AG20443 (cell line): ENCODE measurements at places on chromosomes 2 and 18.

GRCh38 chr2:80185091-80185490 lies 119.5 kb downstream of the LRRTM1 start:
- no peak for DNase-seq

DNA sequence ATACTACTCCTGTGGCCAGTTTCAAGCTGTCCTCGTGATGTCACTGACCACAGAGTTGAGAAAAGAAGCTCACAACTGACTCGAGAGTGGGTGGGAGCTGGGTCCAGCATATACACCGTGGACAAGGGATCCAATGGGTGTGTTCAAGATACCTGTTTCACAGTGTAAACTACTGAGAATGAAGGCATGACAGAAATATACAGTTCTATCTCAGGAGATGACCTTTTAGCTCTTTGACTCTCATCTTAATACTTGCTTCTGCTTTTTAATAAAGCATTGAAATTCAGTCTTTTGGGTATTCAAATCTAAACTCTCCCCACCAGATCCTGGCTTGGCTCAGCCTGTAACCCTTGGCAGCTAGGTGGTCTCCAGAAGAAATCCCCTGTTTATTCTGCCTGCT lies 130.1 kb downstream of the MAP2 start:
- DNase-seq = no peak

- no peak for DNase-seq
Observed at GRCh38 chr2:119645173-119645855, 33.7 kb upstream of the TMEM177 start.

DNA sequence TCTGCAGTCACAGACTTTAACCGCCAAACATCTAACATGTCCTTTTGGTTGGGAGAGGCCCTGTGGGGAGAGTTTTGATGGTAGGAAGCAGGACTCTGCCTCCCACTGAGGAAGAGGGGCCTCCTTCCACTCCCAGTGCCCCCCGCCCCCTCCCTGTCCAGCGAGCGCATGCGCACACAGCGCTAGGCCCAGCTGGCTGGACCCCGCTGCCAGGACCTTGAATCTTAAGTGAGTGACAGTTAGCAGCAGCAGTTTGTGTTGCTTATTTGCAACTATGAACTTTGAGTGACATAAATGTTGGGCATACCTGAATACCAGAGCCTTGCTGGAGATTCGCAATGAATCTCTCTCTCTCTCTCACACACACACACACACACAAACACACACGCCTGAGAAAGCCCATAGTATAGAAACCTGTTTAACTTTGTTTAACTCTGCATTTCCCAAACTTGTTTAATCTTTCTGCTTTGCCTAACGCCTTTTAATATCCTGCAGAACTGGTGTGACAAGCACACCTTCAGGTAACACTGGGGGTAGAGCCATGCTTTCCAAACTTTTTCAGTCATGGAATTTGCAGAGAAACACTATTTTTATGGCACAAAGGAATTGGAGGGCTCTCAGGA lies 134.6 kb upstream of the SMAD2 start:
- no peak for DNase-seq

GRCh38 chr2:181176540-181176939 lies 196.1 kb downstream of the UBE2E3 start:
- DNase-seq = no peak

DNA sequence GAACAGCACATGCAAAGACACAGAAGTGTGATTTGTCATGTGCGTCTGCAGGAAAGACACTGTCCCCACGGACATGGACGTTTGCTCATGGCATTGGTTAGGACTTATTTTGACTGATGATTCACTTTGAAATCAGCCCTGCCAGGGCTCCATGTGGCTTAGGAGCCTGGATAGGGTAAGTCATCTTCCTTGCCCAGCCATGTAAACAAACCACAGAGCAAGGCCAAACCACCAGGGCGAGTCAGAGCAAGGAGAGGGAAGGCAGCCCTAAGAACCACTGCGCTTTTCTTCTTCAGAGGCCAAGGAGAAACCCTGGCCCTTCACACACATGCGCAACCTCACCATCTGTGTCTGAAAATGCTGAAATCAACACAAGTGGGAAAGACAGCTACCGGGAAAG lies 88.8 kb downstream of the GFPT1 start:
- peak; percentile 91 for DNase-seq

GRCh38 chr2:134704173-134704572 lies 14.6 kb downstream of the TMEM163 start:
- DNase-seq = no peak

- DNase-seq = peak; percentile 16
Observed at GRCh38 chr2:72457801-72458516, 310.3 kb upstream of the CYP26B1 start.

GRCh38 chr18:62434798-62435197 lies 88.0 kb upstream of the ZCCHC2 start:
- no peak for DNase-seq

DNA sequence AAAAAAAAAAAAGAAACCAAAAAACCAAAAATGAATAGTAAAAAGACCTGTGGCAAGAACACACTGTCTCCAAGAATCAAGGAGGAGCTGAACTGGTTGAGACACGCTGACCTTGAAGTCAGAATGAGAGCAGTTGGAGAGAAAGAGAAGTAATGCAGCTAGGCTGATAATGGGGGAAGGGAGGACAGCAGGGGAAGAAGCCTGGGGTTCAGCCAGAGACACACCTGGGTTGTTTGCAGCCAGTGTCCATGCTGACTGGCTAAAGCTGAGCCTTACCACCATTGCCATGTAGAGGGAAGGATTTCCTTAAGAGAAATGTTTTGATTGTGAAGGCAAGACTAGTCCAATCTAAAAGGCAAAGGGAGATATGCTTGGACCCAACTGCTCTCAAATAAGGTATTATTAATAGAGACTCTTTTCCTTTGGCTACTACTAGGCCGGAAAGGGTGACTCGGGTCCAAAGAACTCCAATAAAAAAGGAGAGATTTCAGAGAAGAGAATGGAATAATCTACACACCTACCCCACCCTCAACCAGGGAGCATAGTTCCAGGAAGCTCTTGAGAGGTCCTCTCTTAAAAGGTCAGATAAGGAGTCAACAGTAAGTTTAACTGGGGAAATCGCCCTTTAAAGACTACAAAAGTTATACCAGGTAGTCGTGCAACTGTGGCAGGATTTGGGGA lies 25.2 kb upstream of the REL start:
- no peak for DNase-seq

GRCh38 chr2:7837237-7837760 lies 844.6 kb upstream of the ID2 start:
- no peak for DNase-seq

DNA sequence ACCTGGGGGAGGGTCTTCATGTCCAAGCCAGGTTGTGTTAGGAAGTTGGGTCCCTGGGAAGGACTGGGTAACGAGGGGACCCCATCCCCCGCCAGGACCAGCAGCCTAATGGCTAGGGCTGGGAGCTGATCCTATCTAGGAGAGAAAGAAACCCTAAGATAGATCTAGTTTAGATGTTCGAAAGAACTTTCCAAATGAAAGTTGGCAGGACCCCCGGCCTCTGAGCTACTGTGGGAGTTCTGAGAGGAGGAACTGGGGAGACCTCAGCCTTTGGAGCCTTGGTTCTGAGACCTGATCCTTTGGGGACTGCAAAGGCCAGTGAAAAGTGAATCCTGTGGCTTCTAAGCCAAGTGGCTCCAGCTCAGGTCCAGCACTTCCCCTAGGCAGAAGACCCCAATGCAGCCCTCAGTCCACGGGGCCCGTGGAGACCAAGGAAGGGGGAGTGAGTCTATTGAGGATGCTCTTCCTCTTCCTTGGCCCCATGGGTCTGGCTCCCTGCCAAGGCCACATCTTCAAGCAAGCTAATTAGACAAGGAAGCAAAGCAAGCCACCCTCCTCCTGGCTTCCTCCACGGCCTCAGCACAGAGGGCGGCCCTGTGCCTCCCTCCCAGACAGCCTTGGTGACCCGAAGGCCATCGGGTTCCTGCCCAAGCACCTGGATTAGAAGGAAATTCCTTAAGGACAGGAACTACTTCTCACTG lies 23.5 kb downstream of the CCT7 start:
- DNase-seq = no peak

DNA sequence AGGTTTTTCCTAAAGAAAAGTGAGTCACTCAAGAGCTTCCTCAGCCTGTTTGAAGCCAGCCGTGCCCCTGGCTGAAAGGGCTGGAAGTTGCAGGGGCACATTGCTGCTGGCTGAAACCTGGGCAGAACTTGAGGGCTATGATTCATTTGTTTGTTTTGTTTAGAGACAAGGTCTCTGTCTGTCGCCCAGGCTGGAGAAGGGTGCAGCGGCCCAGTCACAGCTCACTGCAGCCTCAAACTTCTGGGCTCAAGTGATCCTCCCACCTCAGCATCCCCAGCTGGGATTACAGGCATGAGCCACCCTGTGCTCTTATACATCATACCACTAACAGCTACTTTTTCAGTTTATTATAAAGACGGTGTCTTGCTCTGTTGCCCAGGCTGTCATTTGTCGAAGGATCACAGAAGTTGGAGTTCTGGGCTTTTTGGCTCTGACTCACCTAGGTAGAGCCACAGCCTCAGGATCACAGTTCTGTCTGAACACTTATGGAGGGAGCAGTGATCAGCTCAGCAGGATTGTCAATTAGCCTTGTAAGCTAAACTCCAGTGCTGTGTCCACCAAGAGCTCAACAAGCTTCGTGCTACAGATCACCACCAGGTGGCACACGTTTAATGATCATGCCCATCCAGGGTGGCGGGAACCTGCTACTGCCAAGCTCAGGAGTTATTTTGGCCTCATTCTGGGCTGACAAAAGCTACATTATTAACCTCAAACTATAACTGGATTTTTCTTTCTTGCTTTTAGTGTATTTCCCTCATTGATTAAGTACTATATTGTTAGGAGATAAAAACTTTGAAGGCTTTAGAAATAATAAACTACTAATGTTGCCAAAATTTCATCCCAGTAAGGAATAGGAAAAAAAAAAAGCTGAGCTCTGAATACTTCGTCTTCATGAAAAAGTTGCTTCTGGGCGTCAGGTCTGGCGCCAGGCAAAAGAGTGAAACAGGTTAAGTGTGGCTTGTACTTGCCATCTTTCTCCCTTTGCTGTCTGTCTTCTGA lies 57.9 kb downstream of the ARHGEF33 start:
- DNase-seq = peak; percentile 84

- DNase-seq = no peak
Observed at GRCh38 chr18:27713037-27713737, 463.7 kb downstream of the CDH2 start.

DNA sequence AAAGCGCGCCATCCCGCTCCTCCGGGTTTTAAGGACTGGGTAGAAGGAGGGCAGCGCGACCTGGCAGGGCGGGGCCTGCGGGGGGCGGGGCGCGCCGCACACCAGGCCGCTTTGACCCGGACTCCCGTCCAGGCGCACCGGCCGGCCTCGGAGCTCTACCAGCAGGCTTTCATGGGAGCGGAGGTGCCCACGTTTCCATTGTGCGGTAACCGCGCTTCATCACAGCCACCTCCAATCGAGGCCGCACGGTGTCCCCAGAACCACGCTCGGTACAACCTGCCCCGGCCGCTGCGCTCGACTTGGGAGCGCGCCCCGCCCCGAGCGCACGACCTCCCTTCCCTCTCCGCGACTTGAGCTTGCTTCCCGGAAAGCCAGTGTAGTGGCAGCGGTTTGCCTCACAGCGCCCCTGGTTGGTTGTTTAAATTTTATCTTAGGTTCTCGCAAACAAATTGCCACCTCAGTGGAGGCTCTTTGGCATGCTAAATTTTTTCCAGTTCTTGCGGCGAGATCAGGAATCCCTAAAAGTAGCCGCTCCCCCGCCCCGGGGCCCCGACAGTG lies 280 bp upstream of the CYP1B1 start:
- peak; percentile 89 for DNase-seq
